ENCODE measurements at places on chromosomes 16 and 17.

GRCh38 chr17:55351226-55351625, 70.4 kb downstream of the MMD start:
- no peak for DNase-seq

DNA sequence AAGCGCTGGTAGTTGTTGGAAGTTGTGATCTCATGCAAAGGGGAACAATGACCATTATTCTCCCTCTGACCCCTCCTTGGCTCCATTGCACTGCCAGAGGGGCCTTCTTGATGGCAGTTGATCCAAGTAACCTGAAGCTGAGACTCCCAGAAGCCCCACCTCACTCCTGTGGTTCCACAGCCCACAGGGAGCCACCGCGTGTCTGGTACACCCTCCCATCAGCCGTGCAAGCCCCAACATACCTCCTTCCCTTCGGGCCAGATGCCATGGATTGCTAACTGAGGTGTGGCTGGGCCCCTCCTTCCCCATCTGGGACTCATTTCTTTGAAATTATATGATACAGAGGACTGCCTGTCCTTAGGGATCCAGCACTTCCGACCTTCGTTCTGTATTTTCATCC, 17.8 kb downstream of the SAP30BP start:
- DNase-seq: no peak

DNA sequence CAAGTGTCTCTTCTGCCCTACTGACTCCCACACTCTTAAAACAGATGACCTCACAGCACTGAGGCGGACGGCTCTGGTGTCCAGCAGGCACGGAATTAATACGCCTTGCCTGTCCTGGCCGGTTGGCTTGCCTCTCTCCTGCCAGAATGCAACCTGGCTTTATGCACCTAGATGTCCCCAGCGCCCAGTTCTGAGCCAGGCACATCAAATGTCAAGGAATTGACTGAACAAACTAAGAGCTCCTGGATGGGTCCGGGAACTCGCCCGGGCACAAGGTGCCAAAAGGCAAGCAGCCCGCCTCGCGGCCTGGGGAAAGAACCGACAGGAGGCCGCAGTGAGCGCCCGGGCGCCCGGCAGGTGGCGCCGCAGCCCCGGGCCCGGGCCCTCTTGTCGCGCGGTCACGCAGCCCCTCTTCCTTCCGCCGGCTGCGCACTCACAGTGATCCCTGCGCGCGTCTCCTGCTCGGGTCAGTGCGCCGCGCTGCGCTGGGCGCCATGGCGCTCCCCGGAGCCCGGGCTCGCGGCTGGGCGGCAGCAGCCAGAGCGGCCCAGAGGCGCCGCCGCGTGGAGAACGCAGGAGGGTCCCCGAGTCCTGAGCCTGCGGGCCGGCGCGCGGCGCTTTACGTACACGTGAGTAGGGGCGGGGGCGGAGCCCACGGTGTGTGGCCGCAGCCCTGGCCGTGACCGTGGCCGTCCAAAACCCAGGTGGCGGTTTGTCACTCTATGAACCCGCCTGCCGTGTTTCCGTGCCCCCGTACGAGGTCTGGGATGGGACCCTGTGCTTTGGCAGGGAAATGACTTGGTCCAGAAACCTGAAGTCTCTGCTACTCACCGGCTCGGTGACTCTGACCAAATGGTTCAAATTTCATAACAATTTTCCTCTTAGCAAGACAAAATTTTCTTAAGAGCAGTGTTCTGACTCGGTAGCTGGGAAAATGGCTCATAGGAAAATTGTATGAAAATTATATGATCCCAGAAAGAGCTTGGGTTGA, at the start of gene RSAD1:
Gene RSAD1 (plus strand): TSS at position 470 of the 991 bp plus-strand sequence. CDS start 25 bp downstream, at position 495.
- peak; percentile 71 for DNase-seq

GRCh38 chr16:24717411-24717810, 12.0 kb upstream of the TNRC6A start:
- no peak for DNase-seq

- peak; percentile 4 for DNase-seq
Observed at GRCh38 chr17:48915459-48916282, 7.5 kb downstream of the UBE2Z start.

DNA sequence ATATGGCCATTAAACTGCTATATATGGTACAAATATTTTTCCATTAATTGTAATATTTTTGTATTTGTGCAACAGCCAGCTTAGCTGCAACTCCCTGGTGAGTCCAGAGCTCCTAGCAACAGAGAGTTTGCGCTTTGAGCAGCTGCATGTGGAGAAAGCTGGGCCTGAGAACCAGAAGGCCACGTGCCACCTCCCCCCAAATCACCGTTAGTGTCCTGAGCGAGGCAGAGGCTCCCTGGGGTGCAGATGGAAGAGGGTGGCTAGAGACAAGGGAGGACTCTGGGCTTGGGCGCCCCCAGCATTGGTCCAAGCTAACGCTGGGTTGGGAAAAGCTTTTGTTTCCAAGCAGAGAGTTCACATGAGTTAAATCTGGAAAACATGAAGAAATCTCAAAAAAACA, 41.6 kb downstream of the HSBP1 start:
- DNase-seq: no peak

- no peak for DNase-seq
Observed at GRCh38 chr17:77144227-77144626, 3.5 kb downstream of the SEC14L1 start.

- DNase-seq: peak; percentile 34
Observed at GRCh38 chr17:49260011-49260816, 29.6 kb upstream of the PHOSPHO1 start.

DNA sequence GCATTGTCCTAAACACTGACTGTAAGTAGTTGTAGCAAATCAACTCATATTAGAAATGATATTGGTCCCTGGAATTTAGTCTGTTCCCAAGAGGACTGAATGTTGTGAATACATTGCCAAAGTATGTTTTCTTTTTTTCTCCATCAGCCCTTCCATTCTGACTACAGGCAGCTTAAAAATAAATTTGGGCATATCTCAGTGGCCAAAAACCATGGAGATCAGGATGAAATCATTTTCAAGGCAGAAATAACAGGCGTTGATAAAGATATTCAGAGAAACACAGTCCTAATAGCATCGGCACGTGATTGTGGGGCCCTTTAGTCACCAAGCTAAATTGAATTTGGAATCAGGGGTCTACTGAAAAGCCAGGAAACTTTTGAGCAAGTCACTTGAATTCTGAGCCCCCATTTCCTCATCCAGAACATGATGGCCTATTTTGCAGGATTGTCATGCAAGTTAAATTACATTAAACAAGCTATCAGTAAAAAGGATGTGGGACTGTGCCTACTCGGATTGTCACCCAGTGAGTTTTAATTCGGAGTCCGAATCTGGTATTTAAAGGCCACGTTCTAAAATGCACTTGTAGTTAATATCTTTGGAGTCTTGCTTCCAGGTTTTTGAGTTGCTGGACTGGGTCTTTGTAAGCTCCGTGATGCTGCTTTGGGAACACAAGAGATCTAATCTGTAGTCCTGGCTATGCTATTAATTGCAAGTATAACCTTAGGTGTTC, 17.1 kb downstream of the HLF start:
- DNase-seq: no peak

- no peak for DNase-seq
Observed at GRCh38 chr17:48553190-48553547, 8.3 kb upstream of the HOXB2 start.

GRCh38 chr17:2593821-2594721, 617 bp downstream of the PAFAH1B1 start:
- peak; percentile 78 for DNase-seq

GRCh38 chr17:68870976-68871375, 84.2 kb downstream of the ABCA8 start:
- DNase-seq: no peak

GRCh38 chr17:67821871-67822367, 3.4 kb upstream of the BPTF start:
- no peak for DNase-seq

DNA sequence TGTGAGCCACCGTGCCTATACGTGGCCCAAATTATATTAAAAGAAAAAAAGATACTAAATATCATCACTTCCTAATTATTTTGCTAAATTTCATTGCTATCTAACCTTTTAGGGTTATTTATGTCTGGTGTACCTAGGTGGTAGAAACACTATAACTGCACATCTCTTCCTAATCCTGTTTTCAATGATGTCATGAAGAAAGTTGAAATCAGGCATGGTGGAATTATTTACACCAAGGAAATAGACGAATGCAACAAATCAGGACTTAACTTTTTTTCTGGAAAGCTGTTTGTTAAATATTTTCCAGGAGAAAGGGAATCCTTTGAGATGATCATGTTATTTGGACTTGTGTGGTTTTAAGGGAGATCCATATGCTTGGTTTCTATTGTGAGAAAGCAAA, 39.2 kb upstream of the SKAP1 start:
- DNase-seq: no peak

DNA sequence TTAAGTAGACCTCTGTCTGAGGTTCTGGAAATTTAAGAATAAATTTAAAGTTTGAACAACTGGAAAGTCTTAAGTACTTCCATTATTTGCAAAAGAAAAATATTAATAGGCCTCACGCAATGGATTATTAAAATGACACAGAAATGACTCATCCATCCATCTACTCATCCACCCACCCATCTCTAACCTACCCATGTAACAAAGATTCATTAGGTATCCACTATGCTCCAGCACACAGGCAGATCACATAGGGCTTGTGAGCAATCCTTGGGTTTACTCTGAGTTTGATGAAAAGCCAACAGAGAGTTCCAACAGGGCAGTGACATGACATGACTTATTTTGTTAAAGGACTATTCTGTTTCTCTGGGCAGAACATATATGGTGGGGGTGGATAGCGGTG, 93.3 kb downstream of the HELZ start:
- no peak for DNase-seq

GRCh38 chr16:4686497-4687210, 6.7 kb upstream of the NUDT16L1 start:
- DNase-seq: no peak

GRCh38 chr16:89167425-89167941, 4.1 kb upstream of the CDH15 start:
- DNase-seq: peak; percentile 85

DNA sequence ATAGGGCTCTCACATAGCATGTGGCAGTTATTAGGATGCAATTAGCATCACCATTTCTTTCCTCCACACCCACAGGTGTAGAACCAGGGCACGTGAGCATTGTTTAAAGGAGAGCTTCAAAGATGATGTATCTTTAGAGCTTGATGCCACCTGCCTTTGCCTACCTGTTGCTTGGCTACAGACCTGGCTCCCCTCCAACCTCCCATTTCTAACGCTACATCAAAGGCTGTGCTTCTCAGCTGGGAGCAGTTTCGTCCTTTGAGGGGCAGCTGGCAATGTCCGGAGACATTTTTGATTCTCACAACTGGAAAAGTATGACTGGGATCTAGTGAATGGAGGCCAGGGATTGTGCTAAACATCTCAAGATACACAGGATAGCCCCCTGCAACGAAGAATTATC, 78.5 kb upstream of the CLEC3A start:
- DNase-seq: no peak

DNA sequence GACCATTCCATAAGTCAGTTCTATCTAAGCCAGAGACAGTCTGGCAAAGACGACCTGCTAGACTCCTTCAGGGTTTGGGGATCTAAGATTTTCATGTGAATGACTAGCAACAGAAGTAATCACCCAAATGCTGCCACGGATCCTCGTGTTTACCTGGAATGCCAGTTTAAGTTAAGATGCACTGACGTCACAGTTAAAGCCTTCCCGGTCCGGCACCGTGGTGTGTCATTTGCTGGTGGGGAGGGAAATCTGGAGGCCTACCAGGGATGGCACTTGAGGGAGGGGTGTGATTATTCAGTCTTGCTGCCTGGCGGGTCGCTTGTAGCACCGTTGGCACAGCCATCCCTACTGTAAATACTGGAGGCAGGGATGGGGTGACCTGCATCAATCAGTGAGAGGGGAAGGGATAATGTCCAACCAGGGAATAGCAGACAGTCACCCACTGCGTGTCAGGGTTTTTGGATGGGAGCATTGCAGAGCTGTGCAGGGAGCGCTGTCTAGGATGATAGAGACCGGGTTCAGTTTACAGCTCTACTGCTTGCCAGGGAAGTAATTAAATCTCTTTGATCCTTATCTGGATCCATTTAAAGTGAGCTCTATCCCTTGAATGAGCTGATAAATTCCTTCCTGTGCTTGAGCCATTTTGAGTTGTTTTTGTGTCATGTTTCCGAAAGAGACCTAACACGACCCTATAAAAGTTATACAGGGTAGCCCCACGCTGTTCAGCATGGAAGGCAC, 764.7 kb upstream of the EEF2KMT start:
- DNase-seq: no peak

DNA sequence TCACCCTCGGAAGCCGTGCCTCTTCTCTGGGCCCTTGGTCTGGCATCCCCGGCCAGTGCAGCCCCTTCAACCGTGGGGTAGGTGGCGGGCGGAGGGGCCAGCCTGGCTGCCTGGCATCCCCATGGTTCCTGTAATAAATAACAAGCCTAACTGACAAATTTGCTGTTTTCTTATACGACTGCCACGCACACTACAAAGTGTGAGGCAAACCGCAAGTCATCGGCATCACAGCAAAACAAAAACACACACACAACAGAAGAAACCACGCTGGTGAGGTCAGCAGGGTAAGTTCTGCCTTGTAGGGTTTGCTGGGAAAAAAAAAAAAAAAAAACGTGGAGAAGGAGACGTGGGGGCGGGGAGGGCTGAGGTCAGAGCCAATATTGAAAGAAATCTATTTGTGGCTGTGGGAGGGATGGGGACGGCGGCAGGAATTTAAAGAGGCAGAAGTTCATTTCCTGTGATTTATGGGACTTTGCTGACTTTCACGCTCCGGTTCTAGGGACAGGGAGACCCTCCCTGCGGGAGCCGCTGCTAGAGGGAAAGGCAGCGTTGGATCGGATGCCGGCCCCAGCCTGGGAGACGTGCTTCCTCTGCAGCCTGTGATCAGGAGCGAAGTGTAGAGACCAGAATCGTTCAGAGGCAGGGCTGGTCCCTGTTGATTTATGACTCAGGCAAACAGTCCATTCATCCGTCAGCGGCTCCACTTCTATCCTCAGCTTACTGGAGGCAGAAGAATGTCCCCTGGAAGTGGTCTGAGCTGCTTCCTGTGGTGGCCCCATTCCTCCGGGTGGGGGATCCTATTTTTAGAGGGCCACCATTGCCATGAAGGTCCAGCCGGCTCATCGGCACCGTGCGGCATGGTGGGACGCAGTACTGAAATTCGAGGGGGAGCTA, 162.8 kb downstream of the FOXL1 start:
- no peak for DNase-seq

- DNase-seq: no peak
Observed at GRCh38 chr16:88833086-88833485, 21.4 kb upstream of the APRT start.

DNA sequence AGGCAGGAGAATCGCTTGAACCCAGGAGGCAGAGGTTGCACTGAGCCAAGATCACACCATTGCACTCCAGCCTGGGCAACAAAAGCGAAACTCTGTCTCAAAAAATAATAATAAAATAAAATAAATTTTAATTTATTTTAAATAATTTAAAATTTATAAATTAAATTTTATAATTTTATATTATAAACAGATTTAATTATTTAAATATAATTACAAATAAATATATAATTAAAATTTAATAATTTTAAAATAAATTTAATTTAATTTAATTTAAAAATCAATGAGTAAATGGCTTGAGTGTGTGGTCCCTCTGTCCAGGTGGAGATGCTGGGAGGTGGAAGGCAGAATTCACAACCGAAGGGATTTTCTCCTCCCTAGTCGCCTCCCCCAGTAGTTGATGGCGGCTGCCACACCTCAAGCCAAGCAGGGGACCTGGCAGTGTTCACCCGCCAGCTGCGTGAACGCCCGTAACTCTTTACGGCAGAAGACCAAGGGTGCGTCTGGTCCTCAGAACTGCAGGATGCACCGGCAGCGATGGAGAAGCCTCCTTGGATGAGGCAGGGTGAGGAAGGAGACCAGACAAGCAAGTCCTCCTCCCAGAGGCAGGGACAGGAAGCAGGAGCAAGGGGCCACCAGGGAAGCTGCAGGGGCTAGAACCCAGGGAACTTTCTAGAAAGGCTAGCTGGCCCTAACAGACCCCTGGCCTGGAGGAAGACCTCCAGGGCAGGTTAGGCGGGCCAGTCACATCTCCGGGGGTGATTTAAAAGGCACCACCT, 22.9 kb upstream of the KRT17 start:
- no peak for DNase-seq

Data from T-helper 9 cell (primary cell).